ENCODE measurements at places on chromosomes 16 and 17.

- no peak for DNase-seq
Observed at GRCh38 chr17:10036511-10037061, 131.5 kb upstream of the RCVRN start.

DNA sequence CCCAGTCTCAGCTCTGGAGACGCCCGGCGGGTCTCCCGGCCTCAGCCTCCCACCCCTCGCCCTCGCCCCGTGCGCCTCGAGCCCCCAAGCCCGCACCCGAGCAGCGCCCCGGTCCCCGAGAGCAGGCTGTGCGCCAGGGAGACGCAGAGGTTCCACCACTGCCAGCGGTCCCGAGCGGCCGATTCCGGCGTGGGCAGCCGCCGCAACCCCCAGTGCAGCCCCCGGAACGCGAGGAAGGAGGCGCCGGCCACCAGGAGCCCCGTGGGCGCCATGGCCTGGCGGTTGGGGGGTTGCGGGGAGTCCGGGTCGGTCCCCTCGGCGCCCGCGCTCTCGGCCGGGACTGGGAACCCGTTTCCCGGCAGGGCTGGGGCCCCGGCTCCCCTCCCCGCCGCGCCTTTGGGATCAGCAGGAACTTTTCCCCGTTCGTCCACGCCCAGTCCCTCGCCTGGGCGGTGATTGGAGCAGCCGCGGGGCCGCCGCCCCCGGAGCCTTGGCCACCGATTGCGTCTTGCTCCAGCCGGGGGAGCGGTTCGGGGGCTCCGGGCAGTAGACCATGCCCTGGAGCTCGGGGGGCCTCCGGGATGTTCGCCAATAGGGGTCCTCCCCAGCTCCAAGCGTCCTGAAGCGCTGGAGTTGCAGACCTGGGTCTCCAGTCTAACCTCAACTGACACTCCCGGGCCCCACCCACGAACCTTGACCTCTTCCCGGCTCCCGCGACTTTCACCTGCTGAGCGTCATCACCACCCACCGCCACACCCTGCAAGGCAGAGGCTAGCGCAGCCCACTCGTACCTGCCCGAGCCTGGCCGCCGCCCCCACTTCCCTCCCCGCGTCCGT, at the start of gene TLCD2:
TSS of gene TLCD2 (minus strand) at position 407 of the 836 bp plus-strand sequence. CDS start at position 272, 135 bp downstream.
- peak; percentile 66 for DNase-seq

GRCh38 chr17:5446786-5447185, 7.8 kb upstream of the C1QBP start:
- DNase-seq = no peak

DNA sequence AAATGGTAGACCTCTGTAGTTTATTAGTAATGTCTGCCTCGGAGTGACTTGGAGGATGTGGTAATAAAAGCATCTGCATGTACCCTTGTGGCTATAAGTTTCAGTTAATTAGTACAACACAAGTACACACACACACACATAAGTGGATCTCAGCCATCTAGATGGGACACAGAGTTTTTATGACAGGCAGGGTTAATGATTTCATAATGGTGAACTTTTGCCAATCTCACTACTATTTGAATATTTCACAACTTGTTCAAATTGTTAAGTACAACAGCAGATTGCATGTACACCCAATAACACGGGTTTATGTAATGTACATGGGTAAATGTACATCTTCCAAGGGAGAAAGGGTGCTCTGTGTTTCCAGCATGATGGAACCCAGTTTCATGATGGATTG, 511.3 kb upstream of the HSBP1 start:
- DNase-seq = no peak

DNA sequence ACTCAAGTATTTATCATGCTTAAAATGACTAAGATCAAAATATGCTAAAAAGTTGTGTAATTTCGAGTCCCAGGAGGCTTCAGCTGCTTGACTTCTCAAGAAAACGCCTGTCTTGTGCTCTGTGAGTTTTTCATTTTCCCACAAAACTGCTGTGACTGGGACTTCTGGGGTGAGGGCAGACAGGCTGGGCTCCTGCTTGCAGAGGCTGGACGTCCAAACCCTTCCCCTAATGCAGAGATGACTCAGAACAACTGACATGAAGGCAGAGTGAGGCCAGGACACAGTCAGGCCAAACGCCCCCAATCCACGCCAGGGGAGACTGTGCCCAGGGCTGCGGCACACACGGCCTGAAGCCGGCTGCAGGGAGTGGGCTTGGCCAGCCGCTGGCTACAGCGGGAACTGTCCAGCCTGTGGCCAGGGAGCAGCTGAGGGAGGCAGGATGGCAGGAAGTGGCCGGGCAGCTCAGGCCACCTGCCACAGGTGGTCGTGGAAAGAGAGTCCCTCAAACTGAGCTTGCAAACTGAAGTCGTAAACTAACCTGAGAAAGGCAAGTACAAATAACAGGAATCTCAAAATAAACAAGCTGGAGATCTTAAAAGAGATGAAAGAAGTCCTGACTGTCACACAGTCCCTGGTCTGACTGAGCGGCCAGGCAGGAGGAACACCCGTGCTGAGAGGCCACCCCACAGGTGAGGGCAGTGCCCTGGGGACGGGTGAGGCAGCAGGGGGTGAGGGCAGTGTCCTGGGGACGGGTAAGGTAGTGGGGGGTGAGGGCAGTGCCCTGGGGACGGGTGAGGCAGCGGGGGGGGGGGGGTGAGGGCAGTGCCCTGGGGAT, 21.3 kb upstream of the HEXD start:
- DNase-seq = no peak
